ENCODE measurements at places on chromosomes 3 and 15. TPM values are rescaled to one million over a fixed set of nuclear protein-coding genes. Genes with fewer than 3 reads are reported as not detected.

- DNase-seq, result no peak
These were observed 278.3 kb downstream of the LRTM1 start for GRCh38 chr3:54649551-54649950.

DNA sequence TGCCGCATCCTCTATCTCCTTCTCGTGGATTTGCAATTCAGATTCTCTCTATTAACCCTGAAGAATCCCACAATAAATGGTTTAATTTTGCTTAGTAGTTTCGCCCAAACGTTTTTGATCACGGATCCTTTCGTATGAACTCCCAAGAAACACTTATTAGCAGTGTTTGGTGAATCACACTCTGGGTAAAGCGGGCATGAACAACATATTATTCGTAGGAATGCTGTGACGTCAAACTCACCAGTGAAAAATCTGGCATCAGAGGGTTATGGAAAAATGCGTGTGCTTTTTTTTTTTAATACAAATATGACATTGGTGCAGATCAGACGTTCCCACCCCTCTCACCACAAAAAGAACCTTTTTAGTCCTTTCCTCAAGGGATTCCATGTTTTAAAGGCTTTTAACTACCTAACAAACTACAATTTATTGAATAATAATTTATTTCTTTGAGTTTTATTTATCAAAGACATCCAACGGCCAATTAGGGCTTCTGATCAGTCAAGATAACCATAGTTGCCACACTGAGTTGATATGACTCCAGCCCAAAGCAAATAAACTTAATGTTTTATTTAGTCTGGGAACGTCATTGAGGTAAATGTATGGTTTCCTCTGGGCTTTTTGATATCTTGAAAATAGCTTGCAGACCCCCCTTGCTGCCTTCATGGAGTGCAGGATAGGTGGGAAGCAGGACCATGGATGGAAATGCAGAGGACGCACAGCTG lies 45.5 kb upstream of the CGNL1 start:
- no peak for DNase-seq

GRCh38 chr3:140920029-140920428 lies 21.6 kb upstream of the SLC25A36 start:
- no peak for DNase-seq

DNA sequence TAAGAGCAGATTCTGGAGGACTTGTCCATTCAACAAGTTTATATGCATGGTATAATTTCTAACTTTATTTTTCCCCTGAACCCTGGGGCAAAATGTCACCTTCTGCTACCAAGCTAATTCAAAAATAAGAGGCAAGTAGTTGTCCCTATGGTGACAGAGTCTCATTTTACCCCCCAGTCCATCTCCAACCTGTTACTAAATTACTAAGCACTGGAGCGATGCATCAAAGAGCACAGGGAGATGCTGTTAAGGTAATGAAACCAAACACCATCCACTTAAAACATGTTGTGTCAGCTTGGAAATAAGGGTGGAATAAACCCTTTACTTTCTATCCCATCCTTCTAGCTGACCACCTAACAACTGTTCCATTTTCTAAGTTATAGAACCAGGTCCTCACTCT lies 417.4 kb upstream of the ATP11B start:
- no peak for DNase-seq

DNA sequence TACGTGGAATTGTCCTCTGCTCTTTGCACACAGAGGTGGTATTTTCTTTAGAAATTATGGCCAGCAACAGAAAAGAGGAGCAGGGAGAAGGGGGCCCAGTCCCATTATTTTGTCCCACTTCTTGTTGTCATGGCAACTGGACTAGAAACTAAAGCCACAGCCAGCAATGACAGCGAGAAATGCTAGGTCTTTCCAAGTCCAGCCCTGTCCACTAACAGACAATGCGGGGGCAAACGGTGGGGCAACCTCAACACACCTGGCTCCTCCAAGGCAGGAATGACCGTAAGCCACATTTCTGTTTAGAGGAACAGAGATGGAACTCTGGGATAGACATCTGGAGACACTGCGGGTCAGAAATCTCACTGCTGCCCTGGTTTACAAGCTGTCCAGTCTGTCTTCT lies 107.3 kb downstream of the RFTN1 start:
- DNase-seq, result no peak

DNA sequence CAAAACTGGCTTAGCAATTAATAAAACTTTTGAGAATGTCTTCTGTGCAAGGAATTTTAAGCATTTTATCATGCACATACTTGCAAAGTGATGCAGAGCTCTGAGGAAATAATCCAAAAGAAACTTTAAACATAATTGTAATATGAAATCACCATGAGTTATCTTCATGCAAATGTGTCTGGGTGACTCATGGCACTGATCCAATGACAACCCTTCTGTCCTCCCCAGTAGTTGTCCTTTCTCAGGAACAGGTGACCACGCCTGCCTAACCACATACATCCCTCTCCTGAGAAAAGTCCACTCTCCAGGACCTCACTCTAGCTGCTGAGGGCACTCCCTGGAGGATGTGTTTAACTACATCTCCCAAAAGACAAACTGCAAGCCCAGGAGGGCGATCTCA lies 530.6 kb upstream of the IL12A start:
- DNase-seq, result no peak

- DNase-seq, result no peak
These were observed 3.7 kb upstream of the THRB start for GRCh38 chr3:24498391-24498790.

- DNase-seq, result no peak
These were observed 332.7 kb downstream of the EDEM1 start for GRCh38 chr3:5520237-5520636.

DNA sequence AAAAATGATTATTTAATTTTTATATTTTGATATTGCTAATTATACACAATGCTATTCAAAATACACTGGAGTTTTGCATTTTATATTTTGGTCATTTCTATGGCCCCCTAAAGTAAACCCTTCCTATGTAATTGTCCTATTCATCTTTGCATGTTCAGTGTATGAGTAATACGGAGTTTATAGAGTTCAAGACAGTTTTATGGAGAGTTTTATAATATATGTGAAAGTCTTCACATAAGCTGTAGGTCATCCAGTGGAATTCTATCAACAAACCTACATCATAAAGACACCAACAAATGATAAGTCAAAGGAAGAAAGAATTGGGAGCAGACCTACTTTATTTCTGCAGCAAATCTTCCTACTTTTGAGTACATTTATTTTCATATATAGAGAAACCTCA lies 1200.4 kb upstream of the EPHA6 start:
- DNase-seq, result no peak

DNA sequence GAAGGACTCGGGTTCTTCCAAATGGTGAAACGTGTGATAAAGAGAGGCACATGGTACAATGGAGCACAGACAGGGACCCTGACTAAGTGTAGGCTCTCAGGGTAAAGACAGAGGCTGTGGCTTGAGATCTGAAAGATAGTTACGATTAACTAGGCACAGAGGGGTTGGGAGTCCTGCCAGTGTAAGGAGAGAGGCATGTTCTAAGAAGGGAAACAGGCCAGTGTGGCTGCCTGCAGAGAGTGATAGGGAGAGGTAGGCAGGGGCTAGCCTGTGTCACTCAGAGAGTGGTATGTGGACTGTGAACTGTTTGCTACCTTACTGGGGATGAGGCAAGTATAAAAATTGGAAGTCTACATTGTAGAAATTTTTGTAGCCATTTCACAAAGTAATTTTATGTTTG lies 109.5 kb downstream of the PEX5L start:
- DNase-seq, result no peak

GRCh38 chr15:98018761-98019351 lies 58.4 kb downstream of the ARRDC4 start:
- DNase-seq, result no peak

GRCh38 chr3:184157206-184157605 lies 2.0 kb downstream of the DVL3 start:
- no peak for DNase-seq

DNA sequence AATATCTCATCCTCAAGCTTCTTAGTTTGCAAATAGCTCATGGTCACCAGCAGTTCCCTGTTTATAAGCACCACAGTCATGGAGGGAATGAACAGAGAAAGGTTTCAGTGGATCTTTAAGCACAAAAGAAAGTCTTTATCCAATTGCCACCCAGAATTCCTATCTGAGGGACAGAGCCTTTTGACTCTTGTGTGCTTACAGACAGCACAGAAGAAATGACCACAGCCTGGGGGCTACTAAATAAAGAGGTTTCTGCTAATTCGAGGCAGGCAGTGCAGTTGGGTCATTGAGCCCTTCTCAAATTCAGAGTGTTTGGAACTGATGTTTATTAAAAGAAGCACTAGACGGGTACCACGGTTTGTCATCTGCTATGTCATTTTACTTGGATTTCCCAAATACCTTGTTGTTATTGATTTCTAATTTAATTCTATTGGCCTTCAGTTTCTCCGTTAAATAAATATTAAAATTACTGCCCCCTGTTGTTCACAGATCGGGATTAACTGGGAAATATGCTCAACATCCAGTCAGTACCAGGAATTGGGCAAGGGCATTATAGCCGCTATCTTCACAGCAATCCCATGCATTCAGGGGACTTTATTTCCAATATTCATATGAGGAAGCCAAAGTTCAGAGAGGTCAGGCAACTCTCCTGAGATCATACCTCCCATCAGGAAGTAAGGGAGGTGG lies 3.6 kb downstream of the PRICKLE2 start:
- DNase-seq, result no peak

GADL1 gene
- total RNA-seq, result not detected

DUOXA2 gene
- total RNA-seq, result not detected

ASB14 gene
- not detected for total RNA-seq

DNA sequence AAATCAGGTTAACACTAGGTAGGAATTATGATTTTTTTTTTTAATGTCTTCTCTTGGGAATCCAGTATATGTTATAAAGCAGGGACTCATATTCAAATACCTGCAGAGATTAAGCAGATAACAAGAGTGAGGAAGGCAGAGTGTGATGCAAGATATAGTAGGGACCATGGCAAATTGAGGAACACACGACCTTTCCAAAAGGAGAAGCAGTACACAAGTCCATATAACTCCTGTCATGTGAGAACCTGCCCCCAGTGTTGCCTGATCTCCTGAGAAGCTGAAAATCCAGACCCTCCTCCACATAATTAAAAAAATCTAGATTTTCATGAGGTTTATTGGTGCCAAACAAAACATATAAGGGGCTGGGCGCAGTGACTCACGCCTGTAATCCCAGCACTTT lies 3.6 kb downstream of the RFC4 start:
- no peak for DNase-seq

DNA sequence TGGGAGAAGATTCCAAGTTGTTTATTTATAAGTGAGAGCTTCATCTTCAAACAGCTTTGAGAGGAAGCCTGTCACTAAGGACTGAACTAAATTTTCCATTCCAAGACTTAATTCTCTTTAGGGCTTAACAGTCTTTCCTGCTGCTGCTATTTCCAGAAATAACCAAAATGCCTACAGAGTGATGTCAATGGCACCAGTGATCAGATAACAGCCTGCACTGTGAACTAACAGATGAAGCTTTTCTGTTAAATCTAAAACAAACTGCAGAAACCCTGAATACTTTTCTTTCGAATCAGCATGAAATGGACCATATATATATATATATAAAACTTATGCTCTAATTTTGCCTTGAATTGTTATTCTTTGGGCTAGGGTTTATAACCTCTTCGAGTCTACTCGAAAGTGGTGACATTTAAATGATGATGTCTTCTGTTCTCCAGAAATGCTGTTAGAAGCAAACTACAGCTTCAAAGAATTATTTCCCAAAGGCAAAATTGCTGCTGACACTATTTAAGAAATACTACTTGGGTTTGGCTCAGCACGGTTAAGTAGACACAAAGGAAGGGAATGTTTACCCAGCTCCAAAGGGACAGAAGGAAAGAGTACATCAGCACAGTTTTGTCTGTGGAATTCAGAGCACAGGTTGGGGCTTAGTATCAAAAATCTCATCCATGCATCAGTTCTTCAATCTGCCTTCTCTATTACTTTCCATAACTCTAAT lies 238.5 kb upstream of the LRRN1 start:
- no peak for DNase-seq

All from CD8-positive, alpha-beta memory T cell (primary cell).